ENCODE measurements at places on chromosomes 13 and 19. TPM values are rescaled to one million over a fixed set of nuclear protein-coding genes. Genes with fewer than 3 reads are reported as not detected.

DNA sequence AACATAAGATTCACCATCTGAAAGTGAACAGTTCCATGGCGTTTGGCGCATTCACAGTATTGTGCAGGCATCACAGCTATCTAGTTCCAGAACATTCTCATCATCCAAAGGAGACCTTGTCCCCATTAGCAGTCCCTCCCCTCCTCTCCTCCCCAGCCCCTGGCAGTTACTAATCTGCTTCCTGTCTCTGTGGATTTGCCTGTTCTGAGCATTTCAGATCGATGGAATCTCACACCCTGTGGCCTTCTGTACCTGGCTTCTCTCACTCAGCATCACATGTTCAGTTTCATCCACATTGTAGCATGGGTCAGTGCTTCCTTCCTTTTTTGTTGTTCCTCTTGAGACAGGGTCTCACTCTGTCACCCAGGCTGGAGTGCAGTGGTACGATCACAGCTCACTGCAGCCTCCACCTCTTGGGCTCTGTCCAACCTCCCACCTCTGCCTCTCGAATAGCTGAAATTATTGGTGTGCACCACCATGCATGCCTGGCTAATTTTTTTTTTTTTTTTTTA is 34.6 kb downstream of the CRTC1 start:
- no peak for DNase-seq
- H3K27me3 ChIP-seq = no peaks in the 10 kb centered on the region
- H3K4me3 ChIP-seq = no peak overlapping the region
- H3K4me1 ChIP-seq = no peaks in the 10 kb centered on the region
- no peak overlapping the region for H3K27ac ChIP-seq

DNA sequence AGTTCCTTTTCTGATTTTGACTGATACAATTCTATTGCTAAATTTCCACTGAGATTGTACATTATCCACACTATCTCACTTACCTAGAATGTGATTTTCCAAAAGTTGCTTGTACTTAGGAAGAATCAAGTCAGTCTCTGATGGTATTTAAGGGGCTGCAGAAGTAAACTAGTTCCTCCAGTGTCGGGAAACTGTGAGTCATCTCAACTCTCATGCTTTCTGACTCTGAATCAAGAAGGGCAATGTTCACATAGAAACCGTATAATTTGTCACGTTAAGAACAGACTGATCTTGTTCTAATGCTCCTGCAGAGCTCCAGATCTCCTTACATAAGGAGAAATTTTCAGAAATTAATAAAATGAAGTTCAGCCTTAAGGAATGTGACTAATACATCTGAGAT is 369.3 kb downstream of the KLF5 start:
- H3K27ac ChIP-seq = no peak overlapping the region
- no peaks in the 10 kb centered on the region for H3K4me1 ChIP-seq
- H3K4me3 ChIP-seq = no peak overlapping the region
- DNase-seq = no peak
- no peaks in the 10 kb centered on the region for H3K27me3 ChIP-seq

GZMM gene
- 2.3 TPM for total RNA-seq

DNA sequence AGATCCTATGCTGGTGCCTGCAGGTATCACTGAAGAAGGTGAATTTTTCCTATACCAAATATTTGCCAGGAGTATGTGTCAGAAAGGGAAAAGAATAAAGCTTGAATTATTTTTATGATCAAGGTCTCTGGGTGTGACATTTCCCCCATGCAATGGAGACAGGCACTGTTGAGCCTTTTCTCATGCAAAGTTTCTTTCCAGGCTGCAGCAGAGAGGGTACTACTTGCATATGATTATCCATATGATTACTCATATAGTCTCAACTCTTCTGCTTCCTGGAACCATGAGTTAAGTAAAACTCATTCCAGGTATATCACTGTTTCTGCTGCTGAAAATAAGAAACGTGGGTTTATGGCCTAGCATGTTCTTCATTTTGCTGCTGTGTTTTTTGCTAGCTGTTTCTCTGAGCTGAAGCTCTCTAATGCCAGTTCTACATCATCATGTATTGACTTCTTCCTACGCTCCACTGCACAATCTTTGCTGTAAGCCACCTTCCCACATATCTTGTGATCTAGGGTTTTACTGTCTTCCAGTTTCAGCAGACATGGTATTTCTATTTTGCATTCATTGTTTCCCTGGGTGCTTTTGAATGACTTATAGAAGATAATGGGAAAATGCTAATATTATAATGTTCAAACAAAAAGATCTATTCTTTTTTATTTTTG is 278.7 kb upstream of the GPC6 start:
- no peak for DNase-seq
- H3K36me3 ChIP-seq = no peaks in the 10 kb centered on the region
- H3K27me3 ChIP-seq = no peaks in the 10 kb centered on the region
- H3K4me3 ChIP-seq = no peak overlapping the region
- no peak overlapping the region for H3K27ac ChIP-seq

GRCh38 chr13:43307921-43308433 is 284.6 kb downstream of the DNAJC15 start:
- H3K27me3 ChIP-seq = no peaks in the 10 kb centered on the region
- H3K36me3 ChIP-seq = no peaks in the 10 kb centered on the region

GRCh38 chr19:17830567-17831418 is 9.5 kb upstream of the INSL3 start:
- peak; percentile 83 for DNase-seq
- no peaks in the 10 kb centered on the region for H3K4me1 ChIP-seq
- H3K27ac ChIP-seq = no peak overlapping the region
- no peaks in the 10 kb centered on the region for H3K27me3 ChIP-seq
- peaks cover 8% of the 10 kb centered on the region for H3K36me3 ChIP-seq

GRCh38 chr19:14580623-14581237 is 2.2 kb upstream of the CLEC17A start:
- no peaks in the 10 kb centered on the region for H3K36me3 ChIP-seq
- H3K4me3 ChIP-seq = no peak overlapping the region
- H3K27ac ChIP-seq = no peak overlapping the region
- no peaks in the 10 kb centered on the region for H3K4me1 ChIP-seq

GRCh38 chr13:91988331-91988730 is 589.9 kb downstream of the GPC5 start:
- H3K36me3 ChIP-seq = no peaks in the 10 kb centered on the region
- H3K27ac ChIP-seq = no peak overlapping the region
- H3K27me3 ChIP-seq = no peaks in the 10 kb centered on the region
- no peak overlapping the region for H3K4me3 ChIP-seq
- DNase-seq = no peak
